ENCODE measurements at places on chromosomes 3 and 15.

DNA sequence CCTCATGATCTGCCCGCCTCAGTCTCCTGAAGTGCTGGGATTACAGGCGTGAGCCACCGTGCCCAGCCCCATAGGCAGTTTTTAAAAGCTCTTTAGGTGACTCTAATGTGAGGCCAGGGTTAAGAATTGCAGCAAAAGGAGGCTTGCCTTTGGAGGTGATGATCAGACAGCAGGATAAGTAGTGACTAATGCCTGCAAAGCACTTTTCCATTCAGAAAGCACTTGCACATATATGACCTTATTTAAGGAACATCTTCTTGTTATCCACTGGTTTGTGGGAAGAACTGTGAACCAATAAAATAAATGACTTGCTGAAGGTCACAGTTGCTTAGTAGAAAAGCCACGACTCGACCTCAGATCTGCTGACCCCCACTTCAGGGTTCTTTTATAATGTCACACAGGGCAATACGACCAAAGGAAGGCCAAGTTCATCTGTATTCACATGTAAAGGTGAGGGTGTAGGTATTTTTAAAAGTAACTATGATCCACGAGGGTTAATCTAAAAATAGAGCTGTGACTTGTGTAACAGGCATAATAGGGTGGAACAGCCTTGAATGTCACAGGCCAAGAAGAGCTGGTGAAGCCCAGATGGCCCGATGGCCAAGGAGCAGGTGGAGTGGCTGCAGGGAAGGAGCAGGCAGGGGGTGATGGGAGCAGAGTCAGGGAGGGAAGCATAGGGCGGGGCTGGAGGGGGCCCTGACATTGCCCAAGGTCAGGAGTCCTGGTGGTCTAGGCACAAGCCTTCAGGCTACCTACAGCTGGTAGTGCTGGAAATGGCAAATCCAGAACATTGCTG lies 24.4 kb downstream of the LARP6 start:
- DNase-seq, result no peak

DNA sequence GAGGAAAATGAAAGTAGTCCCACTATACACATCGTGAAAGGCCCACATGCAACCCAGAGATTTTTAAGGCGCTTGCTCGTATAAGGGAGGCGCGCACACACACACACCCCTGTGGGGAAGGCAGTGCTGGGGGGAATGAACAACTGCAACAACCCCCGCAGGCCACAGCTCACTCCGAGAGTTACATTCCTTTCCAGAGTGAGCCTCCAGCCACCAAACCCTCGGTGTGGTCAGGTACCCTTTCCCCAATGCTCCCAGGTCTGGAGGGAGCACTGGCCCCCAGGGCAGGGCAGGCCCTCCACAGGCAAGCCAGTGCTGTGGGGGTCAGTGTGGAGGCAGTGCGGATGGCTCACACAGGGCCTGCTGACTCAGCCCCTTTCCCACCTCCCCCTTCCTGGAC lies 115.6 kb downstream of the OCA2 start:
- no peak for DNase-seq

DNA sequence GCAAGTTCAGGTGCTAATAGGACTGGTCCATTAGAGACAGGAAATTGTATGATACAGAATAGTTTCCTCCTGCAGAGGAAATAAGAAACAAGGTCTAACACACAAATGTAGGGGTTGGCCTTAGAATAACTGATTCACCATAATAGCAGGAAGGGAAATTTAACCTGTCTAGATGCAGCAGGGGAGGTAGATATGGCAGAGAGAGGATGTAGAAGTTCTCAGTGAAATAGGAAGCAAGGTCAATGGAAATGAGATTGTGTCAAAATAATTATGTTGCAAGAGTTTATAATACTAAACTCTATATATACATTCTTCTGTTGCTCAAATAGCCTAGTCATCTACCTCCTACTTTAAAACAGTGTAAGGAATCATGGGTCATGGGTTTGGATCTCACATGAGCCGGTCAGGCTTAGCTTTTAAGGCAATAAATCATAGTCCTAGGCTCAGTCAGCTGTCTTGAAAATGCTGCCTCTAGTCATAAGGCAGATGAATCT lies 17.0 kb downstream of the BCL2A1 start:
- no peak for DNase-seq

- DNase-seq, result no peak
Observed at GRCh38 chr3:195531683-195532082, 11.4 kb downstream of the PPP1R2 start.

- DNase-seq, result no peak
Observed at GRCh38 chr3:155208183-155208800, 85.2 kb downstream of the STRIT1 start.

DNA sequence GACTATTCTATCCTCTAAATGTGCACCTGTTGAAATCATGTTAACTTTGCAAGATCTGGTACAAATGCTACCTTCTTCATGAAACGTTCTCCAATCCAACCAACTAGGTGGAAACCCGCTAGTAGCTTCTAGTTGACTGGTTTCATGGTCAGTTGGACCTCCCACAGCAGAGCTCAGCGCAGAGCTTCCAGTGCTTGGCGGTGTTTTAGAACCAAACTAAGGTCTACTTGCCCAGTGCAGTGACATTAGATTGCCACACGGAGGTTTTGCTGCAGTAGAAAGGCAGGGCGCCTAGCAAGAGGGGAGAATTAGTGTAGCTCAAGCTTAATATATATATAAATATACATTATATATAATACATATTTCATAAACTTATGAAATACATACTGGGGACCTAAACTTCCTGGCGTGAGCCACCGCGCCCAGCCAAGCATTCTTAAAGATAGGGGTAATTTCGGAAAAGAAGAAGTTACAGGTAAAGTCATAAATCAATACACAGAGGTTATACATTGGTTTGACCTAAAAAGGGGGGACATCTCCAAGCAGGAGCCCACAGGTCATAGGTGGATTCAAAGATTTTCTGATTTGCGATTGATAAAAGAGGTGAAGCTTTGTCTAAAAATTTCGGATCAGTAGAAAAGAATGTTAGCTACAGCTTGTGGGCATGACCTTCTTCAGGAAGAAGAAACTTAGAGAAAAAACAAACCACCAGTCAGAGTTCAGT lies 2.1 kb upstream of the OXSR1 start:
- DNase-seq, result no peak

- DNase-seq, result no peak
Observed at GRCh38 chr15:95394186-95395067, 936.1 kb upstream of the NR2F2 start.

DNA sequence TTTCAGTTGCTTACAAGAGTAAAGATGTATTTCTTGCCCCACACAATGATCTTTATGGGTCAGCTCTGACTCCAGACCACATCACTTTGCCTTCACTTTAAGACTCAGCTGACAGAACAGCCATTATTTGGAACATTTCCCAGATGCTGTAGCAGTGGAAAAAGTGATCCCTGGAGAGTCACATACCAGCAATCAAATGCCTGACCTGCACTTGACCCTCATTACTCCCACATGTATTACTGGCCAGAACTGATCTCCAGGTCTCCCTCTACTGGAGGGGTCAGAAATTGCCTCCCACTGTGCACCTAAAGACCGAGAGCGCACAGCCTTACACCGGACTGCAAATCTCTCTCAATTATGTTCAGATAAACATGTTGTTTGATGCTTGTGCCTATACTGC lies 88.6 kb upstream of the ZNF385D start:
- DNase-seq, result peak; percentile 22

- DNase-seq, result no peak
Observed at GRCh38 chr3:7038394-7038793, 177.5 kb downstream of the GRM7 start.

DNA sequence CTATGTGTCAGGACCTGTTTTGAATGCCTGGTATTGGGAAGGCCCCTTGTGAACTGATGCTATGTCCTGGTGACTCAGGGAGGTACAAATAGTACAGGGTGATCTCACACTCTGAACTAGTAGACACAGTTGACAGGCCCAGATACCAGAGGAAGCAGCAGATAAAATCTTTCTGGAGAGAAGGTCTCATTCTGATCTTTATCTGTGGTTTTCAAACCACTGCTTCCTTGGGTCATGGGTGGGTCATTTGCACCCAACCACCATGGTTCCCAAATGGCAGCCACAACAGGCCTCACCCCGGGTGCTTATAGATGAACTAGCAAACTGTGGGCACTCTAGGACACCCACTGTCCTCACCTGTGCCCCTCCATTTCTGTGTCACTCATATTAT lies 43.4 kb downstream of the PXYLP1 start:
- no peak for DNase-seq

Measured in nephron progenitor cell (in vitro differentiated cells).